Stimulated activated CD4-positive, alpha-beta T cell treated with anti-CD3 and anti-CD28 coated beads, Interleukin-1b, Interleukin-23, amount 100 ng/mL, for 1 hour (primary cell): ENCODE measurements at places on chromosomes 5 and 9.

GRCh38 chr9:14288433-14288832 is 25.5 kb downstream of the NFIB start:
- no peak for DNase-seq

DNA sequence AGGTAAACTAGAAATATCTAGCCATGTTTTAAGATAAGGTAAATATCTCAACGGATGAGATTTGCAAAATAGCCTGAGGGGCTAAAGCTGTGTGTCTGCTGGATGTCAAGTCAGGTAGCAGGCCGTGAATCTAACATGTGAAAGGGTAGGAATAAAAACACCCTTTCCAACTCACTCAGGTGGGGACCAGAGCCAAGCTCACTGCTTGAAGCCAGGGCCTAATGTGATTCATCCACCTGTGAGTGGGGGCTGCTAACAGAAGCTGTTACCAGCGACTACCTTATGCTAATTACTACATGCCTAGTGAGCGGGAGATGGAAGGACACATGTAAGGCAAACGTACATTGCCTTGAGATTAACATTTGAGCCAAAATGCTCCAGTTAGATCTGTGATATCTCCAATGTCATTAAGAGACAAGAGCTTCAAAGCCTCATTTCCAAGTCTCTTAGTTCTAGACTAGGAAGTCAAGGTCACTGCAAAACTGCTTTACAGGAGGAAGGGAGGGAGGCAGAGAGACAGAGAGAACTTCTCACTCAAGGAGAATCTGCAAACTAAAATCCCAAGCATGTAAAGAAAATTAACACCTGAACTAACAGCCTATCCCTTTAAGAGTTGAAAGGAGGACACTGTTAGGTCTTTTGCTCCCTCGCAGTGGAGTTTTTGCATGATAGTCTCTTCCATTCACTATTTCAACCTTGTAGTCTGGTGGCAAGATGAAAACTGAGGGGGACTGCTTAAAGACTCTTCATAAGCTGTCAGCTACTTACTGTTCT is 141.6 kb upstream of the RPS23 start:
- no peak for DNase-seq

GRCh38 chr9:22449719-22450118 is 3.1 kb downstream of the DMRTA1 start:
- DNase-seq: no peak

DNA sequence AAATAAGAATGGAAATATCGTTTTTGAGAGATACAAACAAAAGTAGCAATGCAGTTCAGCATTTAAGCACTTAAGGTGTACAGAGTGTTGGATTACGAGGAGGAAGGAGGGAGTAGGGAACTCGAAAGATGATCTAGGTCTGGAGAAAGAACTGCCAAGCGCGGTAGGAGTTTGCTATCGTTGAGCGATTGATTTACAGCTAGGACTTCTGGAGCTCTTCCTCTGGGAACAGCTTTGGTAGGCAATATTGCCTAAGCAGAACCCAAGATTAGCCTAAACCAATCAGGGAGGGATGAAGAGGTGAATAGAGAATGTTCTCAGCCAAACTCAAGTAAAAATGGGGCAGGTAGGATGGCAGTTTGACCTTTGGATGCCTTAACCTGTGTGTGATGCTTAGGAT is 965 bp downstream of the CLTA start:
- DNase-seq: no peak

- DNase-seq: no peak
Measured at GRCh38 chr9:91427873-91428272, 4.2 kb upstream of the NFIL3 start.

DNA sequence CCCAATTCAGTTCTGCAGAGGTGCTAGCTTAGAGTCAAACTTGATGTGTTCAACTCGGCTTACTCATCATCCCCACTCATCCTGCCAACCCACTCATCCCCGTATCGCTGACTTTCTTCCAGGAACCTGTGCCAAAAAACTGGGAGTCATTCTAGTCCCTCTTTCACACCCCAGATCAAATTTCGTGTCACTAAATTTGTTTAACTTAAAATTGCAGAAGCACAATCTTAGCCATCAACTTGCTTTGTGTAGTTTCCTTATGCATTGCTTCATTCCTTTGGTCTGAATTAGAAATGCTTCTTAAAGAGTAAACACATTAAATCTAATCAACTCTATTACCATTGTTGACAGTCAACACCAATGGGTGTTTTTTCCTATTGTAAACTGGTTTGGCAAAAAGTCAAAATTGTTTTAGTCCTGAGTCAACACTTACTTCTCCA is 162.4 kb downstream of the TTC39B start:
- no peak for DNase-seq

DNA sequence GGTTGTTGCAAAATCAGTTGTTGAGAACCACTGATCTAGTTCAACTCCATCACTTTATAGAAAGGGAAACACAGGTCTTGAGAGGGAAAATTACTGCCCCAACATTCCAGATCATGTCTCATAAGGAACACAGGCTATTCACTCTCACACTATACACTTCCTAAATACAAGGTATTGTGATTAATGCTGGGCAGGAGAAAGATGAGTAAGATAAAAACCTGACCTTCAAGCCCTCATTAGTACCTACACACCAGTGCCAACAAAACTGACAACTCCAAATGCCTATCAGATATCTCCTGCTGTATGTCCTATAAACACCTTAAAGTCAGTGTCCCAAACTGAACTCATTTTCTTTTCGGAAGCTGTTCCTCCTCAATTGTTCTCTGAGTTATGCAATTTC is 8.2 kb downstream of the GNE start:
- no peak for DNase-seq

DNA sequence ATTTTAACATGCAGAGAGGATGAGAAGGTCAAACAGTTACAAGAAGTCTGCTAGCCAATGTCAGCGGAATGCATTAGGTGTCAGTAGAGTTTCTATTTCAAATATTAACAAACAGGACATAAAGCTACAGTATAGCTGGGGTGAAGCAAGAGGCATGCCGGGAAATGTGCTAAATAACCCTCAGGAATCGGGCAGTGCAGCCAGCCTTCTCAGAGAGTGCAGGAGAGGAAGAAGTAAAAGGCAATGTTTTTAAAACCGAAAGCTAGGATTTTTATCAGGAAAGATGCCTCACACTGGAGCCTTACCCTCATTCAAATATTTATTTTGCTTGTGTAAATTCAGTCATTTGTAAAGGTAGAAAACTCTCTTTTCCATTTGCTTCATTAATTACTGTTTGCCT is 59.1 kb upstream of the SH3GL2 start:
- DNase-seq: no peak

DNA sequence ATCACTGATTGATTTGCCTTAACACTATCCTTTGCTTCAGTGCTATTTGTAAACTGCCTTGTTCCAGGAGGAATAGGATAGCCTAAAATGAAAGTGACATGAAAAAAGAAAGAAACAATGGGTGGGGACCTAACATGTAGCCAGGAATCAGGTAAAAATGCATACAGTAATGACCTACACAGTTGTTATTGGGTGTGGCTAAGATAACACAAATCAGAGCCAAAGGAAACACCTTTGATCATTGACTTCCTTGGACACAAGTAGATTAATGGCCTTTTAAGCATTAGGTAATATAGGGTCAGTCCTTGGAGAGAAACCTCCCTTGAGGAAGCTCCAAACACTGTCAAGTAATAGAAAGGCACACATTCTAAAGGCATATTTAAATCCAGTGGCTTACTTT is 220.4 kb downstream of the TRPM3 start:
- DNase-seq: no peak

GRCh38 chr9:126721564-126721981 is 83.3 kb upstream of the ZBTB43 start:
- no peak for DNase-seq
